NCI-H345 (cell line): ENCODE measurements at places on chromosomes 13 and 19.

DNA sequence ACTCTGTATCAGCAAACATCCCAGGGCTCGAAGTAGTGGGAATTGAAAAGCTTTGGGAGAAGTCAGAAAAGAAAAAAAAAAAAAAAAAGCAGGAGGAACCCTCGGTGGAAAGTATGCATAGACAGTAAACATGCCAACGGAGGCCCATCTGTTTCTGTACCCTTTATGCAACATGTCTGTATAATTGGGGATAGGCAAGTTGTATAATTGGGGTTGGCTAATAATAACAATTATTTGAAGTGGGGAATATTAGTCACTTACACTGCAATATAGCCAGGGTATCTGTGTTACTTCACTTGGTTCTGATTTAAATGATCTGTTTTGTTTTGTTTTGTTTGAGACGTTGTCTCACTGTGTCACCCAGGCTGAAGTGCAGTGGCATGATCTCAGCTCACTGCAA is 12.1 kb upstream of the IGFL4 start:
- no peak for DNase-seq

DNA sequence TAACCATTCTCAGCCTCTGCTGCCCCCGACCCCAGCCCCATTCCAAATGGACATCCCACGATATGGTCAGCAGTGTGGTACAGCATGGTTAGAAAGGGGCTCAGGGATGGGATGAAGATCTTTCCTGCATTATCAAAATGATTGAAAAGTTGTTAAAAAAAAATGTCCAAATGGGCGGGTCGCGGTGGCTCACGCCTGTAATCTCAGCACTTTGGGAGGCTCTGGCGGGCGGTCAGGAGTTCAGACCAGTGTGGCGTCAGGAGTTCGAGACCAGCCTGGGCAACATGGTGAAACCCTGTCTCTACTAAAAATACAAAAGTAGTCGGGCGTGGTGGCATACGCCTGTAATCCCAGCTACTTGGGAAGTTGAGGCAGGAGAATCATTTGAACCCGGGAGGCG is 54.3 kb upstream of the ZNF254 start:
- DNase-seq, result no peak

- no peak for DNase-seq
Observed at GRCh38 chr19:48509467-48510194, 2.0 kb downstream of the LMTK3 start.

- no peak for DNase-seq
Observed at GRCh38 chr13:97212601-97213040, 9.5 kb upstream of the MBNL2 start.

DNA sequence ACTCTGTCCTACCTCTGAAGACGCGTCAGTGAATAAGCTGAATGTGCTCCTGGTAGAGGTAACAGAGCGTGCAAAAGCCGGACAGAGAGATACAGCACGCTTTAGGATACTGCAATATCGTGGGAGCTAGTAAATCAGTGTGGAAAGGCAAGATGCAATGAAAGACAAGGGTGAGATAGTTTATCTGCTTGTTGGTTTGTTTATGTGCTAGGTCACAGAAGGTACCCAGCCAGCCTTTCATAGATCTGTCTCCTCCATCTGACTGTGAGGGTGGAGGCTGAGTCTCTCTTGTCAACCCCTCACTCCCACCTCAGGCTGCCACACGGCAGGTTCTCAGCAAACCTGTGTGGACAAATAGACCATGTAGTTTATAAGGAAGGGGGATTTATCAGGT is 904 bp upstream of the GIPC1 start:
- no peak for DNase-seq

- DNase-seq, result no peak
Observed at GRCh38 chr13:45333251-45333976, 7.6 kb downstream of the TPT1 start.

GRCh38 chr13:50543782-50544181 is 299.7 kb downstream of the DLEU7 start:
- DNase-seq, result peak; percentile 5

DNA sequence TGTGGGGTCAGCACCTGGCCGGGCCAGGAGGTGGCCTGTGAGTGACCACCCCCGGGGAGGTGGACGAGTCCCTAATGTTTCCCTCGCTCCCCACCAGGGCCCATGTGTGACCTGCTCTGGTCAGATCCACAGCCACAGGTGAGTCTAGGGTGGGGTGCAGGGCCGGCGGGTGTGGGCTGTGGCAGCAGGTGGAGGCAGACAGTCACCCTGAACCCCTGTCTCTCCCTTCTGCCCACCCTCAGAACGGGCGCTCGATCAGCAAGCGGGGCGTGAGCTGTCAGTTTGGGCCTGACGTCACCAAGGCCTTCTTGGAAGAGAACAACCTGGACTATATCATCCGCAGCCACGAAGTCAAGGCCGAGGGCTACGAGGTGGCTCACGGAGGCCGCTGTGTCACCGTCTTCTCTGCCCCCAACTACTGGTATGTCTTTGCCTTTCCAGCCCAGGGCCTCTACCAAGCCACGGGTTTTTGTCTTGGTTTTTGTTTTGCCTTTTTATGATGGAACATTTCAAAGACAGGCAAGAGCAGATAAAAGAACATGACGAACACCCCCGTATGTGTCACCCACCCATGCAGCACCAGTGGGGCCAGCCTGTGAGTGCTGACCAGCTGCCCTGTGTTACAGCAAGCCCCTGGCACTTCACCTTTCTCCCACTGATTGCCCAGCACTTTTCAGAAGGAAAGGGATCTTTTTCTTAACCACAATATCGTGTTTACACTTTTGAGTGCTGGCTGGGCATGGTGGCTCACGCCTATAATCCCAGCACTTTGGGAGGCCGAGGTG is 24.9 kb downstream of the CCDC8 start:
- no peak for DNase-seq

- no peak for DNase-seq
Observed at GRCh38 chr19:35797663-35798062, 15.0 kb downstream of the PRODH2 start.

DNA sequence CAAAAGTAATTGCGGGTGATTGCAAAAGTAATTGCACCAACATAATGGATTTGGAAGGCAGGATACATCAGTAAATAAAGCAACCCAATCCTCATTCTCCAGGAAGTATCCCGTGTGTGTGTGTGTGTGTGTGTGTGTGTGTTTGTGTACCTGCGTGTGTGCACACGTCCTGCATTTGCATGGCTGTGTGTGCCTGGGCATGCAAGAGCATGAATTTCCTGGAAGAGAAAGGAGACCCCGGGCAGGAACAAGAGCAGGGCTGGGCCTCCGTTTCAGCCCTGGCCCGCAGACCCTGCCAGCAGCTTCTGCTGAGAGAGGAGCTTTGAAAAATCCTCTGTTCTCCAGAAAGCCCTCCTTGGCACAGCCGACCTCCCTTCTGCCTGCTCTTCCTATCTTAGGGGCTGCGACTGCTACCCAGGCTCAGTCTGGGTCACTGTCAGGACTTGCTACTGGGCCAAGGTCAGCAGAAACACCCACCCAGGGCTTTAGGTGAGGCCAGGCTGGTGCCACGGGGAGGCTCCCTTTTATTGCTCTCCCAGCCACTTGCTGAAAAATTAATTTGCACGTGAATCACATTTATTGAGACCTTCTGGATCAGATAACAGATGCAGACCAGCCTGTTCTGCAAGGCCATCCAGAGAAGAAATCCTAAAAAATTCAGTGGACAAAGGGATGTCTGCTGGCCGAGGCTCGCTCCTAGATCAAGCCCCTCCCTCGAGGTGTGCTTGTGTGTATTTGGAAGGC is 258.3 kb downstream of the ZNF536 start:
- no peak for DNase-seq

DNA sequence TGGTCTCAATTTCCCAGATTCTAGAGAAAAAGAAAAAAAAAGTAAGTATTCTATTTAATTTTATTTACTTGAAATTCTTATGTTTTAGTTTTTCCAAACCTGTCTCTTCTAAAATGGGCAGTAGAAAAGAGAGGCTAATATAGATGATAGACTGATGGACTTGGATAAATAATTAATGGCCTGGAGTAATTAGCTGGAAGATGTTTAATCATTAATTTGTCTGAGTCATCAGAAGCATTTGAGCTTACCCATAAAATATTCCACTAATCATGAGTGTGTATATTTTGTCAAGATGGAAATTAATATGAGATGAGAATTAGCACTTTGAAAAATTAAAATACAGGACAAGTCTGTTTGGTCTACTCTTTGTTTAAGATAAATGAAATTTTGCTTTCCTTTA is 212.1 kb upstream of the MIR17HG start:
- DNase-seq, result no peak

DNA sequence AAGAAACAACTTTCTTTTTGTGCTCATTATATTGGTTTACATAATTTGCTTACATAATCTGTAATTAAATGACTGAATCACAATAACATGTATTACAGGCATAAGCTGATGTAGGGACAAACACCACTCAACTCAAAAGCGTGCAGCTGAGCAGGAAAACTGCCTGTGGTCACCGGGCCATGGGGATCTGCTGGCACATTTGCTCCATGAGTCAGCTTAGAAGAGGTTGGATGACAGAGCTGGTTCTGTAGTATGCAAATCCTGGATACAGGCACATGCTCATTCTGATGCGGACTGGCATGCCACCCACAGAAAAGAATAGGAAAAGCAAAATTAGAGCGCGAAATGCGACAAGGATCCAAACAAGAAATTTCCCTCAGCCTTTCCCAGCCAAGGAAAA is 128.6 kb downstream of the USP12 start:
- no peak for DNase-seq

GRCh38 chr13:21006141-21007005 is 55.0 kb downstream of the LATS2 start:
- DNase-seq, result peak; percentile 22

GRCh38 chr19:57363688-57364181 is 384 bp downstream of the TRAPPC2B start:
- no peak for DNase-seq

DNA sequence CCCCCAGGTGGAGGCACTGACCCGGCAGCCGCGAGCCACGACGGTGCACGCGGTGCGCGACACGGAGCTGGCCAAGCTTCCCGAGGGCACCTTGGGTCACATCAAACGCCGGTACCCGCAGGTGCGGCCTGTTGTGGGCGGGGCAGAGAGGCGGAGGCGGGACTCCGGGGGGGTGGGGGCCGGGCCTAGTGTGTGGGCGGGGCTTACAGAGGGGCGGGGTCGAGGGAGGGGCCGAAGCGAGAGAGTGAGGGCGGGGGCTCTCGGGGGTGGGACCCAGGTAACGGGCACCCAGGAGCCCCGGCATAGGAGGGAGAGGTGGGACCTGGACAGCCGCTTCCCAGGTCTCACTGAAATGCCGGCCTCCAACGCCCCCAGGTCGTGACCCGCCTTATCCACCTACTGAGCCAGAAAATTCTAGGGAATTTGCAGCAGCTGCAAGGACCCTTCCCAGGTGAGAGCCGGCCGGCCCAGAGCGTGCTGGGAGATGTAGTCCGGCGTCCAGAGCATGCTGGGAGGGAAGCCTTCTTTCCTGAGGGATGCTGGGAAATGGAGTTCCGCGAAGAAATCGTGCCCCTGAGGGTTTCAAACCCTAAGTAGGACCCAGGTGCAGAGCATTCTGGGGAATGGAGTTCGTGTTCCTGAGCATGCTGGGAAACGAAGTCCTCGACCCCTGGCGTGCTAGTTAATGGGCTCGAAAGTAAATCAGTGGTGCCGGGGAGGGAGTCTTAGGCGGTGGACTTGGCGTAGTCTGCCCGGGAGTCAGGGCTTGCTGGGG is 15.7 kb downstream of the PNPLA6 start:
- DNase-seq, result peak; percentile 7

DNA sequence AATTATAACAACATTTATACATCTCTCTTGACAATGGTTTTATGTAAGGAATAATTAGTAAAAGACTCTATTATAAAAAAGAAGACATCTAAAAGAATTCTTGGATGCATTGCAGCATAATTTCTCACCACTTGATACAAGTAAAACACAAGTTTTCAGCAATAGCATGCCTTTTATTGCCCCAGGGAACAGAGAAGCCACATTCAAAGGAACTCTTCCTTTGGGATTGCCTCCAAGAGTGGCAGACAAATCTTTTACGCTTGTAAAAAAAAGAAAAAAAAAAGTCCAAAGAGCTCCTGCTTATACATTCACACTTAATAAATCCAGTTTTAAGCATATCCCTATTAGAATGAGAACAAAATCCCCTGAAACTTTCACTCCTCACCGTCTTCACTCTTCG is 2357.8 kb upstream of the PCDH20 start:
- no peak for DNase-seq

- no peak for DNase-seq
Observed at GRCh38 chr13:98803111-98803561, 50.7 kb upstream of the SLC15A1 start.

GRCh38 chr19:11195681-11196080 is 1.7 kb downstream of the KANK2 start:
- DNase-seq, result no peak

DNA sequence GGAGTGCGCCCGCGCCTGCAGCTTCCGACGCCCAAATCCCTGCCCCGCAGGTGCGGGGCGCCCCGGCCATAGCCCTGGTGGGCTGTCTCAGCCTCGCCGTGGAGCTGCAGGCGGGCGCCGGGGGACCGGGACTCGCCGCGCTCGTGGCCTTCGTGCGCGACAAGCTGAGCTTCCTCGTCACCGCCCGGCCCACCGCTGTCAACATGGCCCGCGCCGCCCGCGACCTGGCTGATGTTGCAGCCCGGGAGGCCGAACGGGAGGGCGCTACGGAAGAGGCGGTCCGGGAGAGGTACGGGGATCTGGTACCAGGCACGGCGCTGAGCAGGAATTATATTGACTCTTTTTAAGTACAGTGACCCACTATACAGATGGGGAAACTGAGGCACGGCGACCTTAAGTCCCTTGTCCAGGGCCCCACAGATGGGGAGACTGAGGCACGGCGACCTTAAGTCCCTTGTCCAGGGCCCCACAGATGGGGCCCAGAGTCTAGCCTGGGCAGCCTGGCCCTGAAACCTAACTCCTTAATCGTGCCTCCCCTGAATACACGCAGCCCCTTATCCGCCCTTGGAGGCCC is 586 bp downstream of the MRI1 start:
- DNase-seq, result no peak

GRCh38 chr19:53867225-53868090 is at the start of gene MYADM:
MYADM (plus strand) TSS chr19:53867883; CDS start chr19:53873530, 5,647 bp downstream.
- no peak for DNase-seq

- peak; percentile 16 for DNase-seq
Observed at GRCh38 chr13:107395927-107396662, 819.2 kb downstream of the LIG4 start.

DNA sequence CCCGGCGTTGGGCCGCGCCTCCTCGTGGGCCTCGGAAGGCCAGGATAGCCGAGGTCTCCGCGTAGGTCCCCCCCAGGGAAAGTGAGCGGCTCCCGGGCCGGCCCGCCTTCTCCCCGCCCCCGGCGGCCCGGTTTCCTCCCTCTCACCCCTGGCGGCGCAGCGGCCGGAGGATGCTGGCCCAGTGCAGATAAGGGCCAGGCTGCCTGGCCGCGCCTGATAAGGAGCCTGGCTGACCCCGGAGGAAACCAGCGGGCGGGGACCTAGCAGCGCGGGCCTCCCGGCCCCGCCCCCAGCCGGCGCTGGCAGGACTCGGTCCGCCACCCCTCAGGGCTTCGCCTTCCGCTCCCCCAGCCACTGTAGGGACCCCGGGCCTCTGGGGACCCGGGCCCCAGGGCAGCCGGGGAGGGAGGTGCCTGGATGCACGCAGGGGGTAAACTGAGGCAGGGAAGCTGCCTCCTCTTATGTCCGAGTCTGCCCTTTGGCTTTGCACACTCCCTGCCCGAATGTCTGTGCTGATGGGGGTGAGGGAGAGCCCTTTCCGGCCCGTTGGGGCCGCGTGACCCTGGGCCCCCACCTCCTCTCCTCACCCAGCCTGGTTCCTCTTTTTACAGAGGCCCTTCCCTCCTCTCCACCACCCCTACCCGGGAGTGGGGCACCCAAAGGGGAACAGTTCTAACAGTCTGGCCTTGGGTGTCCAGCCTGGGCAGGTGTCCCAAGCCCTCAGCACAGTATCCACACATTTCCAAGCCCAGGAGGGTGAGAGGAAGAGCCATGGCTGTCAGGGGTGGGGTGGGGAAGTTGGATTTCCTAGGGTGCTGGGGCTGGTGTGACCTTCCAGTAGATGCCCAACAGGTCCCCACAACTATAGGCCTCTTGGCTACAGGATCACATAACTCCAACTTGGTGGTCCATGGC is at the start of gene LYL1:
LYL1 (minus strand) TSS at position 193 of the 915 bp plus-strand sequence. CDS start 1,687 bp downstream, outside the sequence.
- no peak for DNase-seq
